Central memory CD8-positive, alpha-beta T cell (primary cell): ENCODE measurements at places on chromosomes 7 and 10.
A peak's percentile ranks its signal among the peaks of the same experiment; 100 is the strongest.

DNA sequence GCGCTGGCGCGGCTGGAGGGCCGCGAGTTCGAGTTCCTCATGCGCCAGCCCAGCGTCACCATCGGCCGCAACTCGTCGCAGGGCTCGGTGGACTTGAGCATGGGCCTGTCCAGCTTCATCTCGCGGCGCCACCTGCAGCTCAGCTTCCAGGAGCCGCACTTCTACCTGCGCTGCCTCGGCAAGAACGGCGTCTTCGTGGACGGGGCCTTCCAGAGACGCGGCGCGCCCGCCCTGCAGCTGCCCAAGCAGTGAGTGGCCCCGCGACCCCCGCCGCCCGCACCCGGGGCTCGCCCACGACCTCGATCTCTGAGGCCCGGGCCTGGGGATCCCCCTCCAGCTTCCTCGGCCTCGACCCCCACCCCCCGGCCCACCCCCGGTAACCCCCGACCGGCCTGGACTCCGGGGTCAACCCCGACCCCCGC lies 537 bp downstream of the FOXK1 start:
- DNase-seq = peak; percentile 23

- no peak for DNase-seq
Measured at GRCh38 chr10:72953687-72954086, 919 bp downstream of the PLA2G12B start.

DNA sequence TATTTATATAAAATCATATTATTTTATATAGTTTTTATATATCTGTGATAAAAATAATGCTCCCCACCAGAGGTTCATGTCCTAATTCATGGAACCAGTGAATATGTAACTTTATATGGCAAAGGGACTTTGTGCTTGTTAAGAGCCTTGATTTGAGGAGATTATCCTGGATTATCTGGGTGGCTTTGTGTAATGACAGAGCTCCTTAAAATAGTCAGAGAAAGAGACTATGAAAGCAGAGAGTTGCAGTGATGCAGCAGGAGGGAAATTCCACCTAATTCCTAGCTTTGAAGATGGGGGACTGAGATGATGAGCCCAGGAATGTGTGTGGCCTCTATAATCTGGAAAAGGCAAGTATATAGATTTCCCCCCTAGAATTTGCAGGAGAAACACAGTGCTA lies 1034.2 kb upstream of the C7orf33 start:
- DNase-seq = no peak

- DNase-seq = no peak
Measured at GRCh38 chr10:100024748-100025147, 15.0 kb upstream of the DNMBP start.

DNA sequence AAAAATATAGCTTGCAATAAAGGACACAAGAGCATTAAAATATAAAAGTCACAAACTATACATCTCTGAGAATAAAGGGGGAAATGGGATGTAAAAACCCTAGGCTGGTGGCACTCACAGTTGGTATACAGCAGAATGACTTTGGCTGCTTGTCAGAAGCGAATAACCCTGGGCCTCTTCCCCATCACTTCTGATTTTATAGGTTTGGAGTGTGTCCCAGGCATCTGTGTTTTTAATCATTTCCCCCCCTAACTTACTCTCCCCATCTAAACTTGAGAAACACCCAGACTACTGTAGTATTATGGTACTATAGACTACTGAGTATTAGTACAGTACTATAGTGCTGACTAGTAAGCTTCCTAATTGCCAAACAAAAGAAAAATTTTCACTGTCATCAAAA lies 1.8 kb upstream of the RPA3 start:
- no peak for DNase-seq

DNA sequence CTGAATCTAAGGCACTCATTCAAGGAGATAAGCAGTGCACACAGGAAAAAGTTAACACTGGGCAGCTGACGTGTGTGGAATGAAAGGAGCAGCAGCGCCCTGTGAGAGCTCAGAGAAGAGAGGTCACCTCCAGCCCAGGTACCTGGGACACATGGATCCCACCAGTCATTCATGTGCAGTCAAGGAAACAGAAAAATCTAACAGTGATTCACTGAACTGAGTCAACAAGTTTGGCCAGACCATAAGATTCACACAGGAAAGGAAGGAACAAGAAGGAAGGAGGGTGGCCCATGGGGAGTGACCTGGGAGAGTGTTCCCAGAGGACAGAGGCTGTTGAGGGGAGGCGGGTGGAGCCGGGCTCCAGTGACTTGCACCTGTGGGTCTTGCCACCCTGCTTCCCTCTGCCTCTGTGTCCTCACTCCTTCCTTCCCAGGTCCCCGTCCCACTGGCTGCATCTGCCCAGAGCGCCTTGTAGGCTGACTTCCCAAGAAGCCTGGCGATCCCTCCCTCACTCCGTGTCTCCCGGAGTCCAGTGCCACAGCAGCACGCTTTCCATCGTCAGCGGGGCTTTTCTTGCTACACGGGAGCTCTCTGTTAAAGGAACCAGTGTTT lies 27.7 kb downstream of the RNF32 start:
- no peak for DNase-seq

DNA sequence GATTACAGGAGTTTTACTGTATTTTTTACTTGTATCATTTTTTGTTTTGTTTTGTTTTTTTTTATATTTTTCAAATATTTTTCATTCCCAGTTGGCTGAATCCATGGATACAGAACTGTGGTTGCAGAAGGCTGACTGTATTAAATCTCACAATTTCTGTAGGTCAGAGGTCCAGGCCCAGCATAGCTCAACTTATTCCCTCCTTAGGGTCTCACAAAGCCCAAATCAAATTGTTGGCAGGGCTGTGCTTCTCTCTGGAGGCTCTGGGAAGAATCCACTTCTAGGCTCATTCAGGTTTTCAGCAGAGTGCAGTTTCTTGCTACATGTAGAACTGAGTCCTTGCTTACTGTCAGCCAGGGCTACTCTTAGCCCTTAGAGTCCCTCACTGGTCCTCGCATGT lies 22.6 kb downstream of the TSPAN14 start:
- DNase-seq = no peak

DNA sequence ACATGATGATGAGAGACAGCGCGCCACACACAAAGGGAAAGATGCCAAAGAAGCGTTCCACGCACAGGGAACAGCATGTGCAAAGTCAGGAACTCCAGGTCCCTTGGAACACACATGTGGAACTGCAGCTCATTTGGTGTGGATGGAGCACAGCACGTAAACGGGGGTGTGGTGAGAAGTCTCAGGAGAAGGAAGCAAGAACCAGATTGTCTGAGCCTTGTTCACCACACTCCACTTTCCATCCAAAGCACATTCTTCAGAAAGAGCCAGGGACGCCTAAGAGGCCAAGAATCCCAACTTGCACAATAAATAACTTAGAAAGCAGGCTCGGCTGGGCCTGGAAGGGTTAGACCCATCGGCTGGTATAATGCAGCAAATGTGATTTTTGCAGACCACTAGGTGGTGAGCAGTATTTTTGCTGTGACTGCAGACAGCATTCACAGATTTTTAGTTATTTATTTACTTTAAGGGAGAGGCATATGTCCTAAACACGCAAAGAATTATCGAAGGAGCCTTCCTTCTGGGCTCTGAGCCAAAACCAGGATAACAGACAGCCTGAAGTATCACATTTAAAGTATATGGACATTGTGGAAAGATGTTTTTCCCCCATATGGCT lies 27.9 kb upstream of the ASCC1 start:
- DNase-seq = no peak

DNA sequence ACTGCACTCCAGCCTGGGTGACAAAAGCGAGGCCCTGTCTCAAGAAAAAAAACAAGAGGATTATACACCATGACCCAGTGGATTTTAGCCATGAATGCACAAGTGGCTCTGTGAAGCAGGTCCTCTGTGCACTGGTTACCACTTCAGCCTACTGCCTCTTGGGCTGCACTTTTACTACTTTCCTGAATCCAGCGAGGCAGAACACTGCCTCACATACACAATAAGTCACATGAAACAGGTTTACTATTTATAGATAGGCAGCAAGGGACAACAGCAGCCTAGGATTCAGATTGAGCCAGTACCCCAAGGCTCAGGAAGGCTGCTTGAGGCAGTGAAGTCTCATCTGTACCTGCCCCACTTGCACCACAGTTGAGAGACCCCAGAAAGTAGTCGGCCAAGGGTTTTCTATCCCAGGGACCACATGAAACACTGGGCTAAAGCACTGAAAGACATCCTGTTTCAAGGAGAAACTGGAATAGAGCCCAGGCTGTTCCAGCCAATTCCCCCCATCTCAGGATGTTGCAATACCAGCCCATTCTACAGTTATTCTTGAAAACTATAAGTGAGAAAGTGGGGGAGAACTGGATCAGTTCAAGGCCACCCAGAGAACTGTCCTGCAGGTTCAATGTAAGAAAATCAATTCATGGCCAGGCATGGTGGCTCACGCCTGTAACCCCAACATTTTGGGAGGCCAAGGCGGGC lies 10.3 kb upstream of the OGDH start:
- no peak for DNase-seq

DNA sequence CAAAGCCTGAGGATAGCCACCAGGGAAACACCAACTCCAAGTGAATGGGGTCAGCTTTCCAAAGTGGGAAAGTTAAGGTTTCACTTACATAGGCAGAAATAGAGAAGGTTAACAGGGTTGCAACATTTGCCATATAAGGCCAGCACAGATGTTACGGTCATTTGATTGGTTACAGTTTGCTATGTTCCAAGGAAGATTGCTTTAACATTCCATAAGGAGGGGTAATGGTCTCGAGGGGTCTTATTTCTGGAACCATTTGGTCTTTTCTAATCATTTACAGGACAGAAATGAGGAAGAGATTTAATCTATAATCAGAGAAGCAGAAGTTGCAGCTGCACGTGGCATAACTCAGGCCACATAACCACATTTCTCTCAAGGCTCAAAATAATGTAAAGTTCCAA lies 679.4 kb upstream of the C7orf33 start:
- no peak for DNase-seq

DNA sequence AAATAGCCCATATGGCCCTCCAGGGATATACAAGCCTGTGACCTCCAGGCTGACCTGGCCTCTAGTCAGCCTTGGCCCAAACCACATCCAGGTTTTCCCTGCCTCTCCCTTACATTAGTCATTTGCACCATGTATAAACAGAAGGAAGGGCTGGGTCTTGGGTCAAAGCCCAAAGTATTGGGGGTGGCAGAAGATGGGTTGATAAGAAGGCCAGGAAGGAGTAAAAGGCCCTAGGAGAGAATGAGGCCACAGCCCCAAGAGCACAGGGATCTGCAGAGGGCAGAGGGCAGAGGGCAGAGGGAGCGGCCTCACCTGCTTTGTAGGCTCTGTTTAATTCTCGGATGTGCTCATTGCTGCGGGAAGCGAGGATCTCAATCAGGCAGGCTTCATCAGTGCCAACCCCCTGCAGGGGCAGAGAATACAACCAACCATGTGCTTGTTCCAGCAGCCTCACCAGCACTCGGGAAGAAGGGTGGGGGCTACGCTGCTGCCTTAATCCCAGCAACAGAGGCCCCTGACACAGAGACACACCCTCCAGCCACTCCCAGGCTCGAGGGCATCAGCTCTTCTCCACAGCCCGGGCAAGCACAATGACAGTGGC lies 31.3 kb downstream of the PLAC9 start:
- no peak for DNase-seq

DNA sequence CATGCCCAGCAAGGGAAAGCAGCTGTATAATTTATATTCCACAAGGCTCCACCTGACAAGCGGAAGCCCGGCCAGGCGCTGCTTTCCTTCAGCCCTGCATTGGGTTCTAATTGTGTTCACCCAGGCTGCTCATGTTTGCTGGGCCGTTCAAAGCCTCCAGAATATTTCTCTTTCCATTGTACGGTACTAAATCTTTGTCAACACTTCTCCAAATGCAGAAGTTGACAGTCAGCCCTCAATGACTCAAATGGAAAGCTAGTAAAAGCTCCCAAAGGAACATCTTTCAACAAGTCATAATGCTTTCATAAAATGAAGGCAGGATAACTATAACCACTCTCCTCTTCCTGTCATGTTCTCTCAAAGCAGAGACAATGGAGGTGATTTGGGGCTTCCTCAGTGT lies 17.8 kb upstream of the CPXM2 start:
- DNase-seq = no peak

DNA sequence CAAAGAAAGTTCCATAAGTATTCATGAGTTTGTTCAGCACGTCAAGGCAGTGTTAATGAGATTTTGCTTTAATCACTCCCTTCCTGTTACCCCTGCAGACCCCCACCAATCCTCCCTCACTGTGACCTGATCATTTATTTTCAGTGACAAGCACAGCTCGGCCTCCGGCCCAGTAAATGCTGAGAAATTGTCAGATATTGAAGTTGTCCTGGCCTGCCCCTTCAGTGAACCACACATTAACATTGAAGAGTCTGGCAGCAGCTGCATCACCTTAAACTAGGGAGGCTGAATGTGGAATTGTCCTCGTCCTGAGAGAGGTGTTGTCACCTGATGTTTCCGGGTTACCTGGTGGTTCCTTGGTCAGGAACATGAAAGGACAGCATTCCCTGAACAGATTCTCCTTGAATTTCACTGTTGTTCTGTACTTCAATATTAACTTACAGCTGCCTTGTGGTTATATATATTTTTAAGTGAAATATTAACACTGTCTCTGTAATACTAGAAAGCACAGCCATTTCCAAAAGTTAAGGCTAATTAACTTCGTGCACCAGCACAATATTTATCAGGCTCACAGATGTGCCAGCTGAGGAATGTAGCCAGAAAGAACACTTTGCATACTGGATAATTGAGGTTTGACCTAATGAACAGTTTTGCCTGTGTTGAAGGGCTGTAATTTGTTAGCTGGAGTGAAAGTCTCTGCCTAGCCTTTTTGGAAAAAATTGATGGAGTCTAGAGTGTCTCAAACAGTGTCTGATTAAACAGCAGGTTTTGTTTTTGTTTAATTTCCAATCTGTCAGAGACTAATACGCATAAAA lies 265.3 kb downstream of the HDAC9 start:
- DNase-seq = no peak

DNA sequence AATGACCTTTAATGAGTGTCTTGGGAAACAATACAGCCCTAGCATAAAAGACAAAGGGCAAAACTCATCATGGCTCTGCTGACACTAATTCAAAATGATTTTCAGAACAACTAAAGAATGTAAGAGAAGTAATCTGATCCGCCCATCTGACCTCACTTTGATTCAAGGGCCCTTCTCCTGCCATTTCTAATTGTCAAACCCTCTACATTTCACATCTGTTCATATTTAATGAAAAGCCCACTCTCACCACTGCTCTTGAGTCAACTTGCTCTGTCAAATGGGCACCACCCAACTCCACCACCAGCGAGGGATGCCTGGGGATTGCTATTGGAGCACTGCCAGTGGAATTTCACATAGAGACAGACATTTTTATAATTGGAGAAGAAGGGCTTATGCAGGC lies 639.2 kb downstream of the KCNMA1 start:
- no peak for DNase-seq

- no peak for DNase-seq
Measured at GRCh38 chr10:100146875-100147650, 38.8 kb downstream of the ERLIN1 start.
